ENCODE measurements at places on chromosomes 4 and X.

DNA sequence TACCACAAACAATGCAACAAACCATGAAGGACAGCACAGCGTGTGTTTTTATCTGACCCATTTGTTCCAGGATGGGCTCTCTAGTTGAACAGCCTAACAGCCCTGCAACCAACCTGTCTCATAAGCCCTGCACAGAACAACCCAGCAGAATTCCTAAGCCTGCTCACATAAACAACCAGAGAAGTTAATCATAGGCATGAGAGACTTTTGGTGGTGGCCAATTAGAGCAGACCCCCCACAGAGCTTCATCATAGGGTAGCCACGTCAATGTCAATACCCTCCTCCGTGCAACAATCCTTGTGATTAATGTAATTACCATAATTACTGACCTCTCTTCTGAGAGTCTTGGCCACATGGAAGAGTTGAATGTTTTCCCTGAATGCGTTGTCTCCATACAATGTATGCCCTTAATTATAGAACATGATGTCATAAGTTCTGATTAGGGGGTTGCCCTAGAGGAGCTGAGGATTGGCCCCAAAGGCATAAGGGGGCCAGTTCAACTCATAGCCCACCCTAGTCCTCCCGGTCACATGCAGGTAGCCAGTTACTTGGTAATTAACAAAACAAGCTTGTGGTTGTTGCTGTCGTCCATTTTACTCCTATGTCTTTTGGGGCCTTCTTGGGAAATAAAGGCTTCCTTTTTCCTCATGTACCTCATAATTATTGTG is 92.7 kb downstream of the SYNPO2 start:
- no peak for DNase-seq

DNA sequence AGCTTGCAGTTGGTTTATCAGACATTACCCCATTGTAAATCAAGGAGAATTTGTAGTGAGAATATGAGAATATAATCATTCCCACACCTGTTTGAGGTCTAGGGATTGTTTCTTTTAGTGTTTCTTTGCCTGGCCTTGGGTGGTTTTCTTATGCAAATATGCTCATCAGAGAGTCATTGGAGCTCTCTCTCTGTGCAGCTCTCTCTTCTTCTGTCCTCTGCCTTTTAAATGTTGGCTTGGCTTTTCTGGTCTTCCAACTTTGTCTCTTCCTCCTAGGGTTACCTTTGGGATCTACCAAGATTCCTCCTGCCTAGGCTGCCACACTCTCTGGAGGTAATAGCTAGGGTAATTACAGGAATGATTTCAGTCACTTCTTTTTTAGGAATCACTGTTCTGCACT is 102.3 kb upstream of the ARSJ start:
- DNase-seq, result no peak

GRCh38 chrX:16125520-16126149 is 2.3 kb downstream of the GRPR start:
- DNase-seq, result no peak

GRCh38 chrX:150365051-150365989 is 2.2 kb downstream of the MAMLD1 start:
- DNase-seq, result no peak

GRCh38 chrX:6228720-6229119 is at the start of gene NLGN4X:
Gene NLGN4X (minus strand): TSS chrX:6228867. CDS start chrX:6151466, 77,401 bp downstream.
- no peak for DNase-seq

DNA sequence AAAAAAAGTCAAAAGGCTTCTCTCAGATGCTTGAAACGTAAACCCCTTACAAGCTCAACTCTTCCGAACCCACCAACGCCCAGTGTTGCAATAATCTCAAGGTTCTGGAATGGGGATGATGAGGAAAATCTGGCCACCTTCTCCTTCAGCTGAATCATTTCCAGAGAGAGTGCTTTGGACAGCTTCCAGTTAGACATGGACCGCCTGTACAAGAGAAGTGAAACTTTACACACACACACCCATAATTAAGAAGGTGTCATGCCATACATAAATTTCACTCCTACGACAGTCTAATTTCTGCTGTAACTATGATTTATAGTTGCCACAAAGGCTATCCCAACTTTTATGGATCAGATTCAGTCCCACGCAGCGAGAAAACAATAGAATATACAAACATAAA is 72.3 kb downstream of the PRKG2 start:
- DNase-seq, result peak; percentile 63

DNA sequence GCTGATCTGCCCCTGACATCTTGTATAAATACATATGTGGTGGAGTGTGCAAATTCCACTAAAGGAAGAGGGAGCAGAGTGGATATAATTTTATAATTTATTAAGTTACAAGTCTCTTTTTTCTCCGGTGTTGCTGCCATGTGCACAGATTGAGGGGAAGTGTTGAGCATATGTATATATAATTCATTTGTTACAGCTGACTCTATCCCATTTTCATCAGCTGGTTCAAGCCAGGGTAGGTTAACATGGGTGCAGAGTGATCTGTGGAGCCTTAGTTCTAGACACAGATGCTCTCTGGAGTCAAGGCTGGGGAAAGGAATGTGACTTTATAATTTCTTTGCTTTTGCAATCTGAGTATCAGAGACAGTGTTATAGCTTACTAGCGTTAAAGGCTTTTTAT is 103.5 kb downstream of the WWC2 start:
- DNase-seq, result no peak

- DNase-seq, result peak; percentile 38
Observed at GRCh38 chr4:7415927-7416686, 18.6 kb downstream of the PSAPL1 start.

GRCh38 chr4:107714256-107714655 is 5.8 kb downstream of the PAPSS1 start:
- no peak for DNase-seq

GRCh38 chrX:68826113-68826980 is 2.5 kb upstream of the EFNB1 start:
- DNase-seq, result no peak

GRCh38 chr4:3360777-3361176 is 68.0 kb downstream of the RGS12 start:
- DNase-seq, result peak; percentile 16

- no peak for DNase-seq
Observed at GRCh38 chr4:2947926-2948325, 15.3 kb downstream of the NOP14 start.

All from suprapubic skin (tissue), 4 donors.